ENCODE measurements at places on chromosomes 7 and 10. TPM values are rescaled to one million over a fixed set of nuclear protein-coding genes. Genes with fewer than 3 reads are reported as not detected.
A peak's percentile ranks its signal among the peaks of the same experiment; 100 is the strongest.

Gene AGR2
- total RNA-seq: not detected

Gene CYP51A1
- 68.6 TPM for total RNA-seq

Gene GSTO2
- total RNA-seq: 0.38 TPM

Gene SPAG6
- total RNA-seq: not detected

DNA sequence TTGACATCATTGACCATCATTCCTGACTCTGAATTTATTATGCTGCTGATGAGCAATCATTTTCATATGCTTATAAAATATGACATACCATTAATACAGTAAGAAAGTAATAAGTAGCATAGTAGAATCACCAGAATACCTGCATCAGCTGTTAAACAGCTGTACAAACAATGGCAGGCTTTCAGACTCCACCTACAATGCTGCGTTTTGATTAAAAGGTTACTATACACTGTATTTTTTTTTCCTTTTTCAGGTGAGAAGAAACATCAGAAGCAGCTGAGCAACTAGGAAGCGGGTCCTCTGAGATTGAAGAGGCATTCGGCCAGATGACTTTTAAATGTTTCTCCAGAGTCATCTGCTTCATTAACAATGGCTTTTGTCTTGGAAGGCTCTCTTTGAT is 7.1 kb downstream of the ASNS start:
- DNase-seq: no peak

GRCh38 chr10:93680412-93681047 is 21.9 kb downstream of the FRA10AC1 start:
- DNase-seq: peak; percentile 54

- no peak for DNase-seq
These were observed 355.0 kb upstream of the BMPER start for GRCh38 chr7:33550363-33550762.

DNA sequence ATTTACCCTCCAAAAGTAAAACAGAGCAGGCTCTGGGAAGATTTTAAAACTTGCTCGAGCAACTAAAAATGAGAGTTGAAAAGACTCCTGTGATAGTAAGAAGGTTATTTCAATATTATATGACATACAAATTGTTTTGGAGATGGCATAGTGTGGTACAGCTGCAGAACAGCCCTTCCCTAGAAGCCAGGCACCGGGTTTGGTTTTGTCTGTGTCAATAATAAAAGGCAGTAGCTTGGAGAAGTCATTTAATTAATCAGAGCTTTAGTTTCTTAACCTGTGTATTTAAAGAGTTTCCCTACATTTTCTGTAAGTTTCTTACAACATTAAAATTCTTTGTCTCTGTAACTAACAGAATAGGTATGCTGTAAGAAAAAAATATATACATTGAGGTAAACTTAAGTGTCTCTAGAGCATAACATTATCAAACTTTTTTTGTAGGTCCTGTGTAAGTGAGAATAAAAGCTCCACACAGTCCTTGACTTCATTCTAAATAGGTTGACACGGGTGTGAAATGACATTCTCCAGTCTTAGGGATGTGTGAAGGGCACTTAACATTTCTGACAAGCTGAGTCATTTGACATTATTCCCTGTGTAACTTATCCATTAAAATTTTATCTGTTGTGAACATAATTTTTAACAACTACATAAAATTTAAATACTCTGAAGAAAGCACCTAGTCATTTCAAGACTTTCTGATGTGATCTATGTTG is 425.0 kb upstream of the ETV1 start:
- DNase-seq: no peak

DNA sequence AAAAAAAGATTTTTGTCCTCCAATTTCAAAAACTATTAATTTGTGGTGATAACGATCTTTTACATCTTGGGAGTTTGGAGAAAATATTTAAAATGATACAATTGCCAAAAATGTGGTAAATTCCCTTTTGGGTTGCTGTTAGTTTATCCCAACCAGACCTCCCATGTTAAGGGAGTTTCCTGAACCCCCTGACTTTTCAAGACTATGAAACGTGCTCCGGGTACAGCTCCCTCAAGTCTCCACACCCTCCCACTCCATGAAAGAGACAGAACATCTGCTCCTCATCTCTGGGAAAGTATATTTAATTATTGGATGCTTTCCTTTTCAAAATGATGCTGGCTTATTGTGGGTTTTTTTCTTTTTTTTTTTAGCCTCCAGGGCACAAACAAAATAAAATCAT is 534.6 kb upstream of the NRP1 start:
- no peak for DNase-seq

GRCh38 chr7:92255308-92255707 is 9.5 kb downstream of the ANKIB1 start:
- DNase-seq: peak; percentile 84

- DNase-seq: peak; percentile 37
These were observed 8.8 kb downstream of the DDC start for GRCh38 chr7:50556247-50556991.

- DNase-seq: peak; percentile 65
These were observed 25.0 kb downstream of the ZNF365 start for GRCh38 chr10:62399211-62399610.

GRCh38 chr7:139702811-139703486 is 74.8 kb downstream of the HIPK2 start:
- DNase-seq: no peak

- DNase-seq: no peak
These were observed 7.3 kb downstream of the ATP6V1F start for GRCh38 chr7:128869944-128870285.

GRCh38 chr7:71424166-71425035 is 292.5 kb downstream of the GALNT17 start:
- DNase-seq: peak; percentile 6

DNA sequence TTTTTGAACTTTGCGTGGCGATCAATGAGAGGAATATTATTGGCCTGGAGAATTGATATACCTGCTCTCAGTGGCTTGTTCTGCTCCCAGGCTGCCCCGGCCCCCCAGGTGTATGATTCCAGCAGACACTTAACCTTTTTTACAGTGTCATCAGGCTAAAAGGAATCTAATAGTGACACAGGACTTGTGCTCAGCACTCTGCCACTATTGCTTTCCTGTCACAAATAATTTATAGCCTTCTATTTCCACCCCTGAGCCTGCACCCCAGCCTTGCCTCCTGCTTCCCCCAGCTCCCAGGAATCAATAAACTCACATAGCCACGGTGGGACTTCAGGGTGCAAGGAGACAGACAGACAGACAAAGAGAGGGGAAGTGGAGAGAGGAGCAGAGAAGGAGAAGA is 28.3 kb downstream of the PAX2 start:
- DNase-seq: no peak

DNA sequence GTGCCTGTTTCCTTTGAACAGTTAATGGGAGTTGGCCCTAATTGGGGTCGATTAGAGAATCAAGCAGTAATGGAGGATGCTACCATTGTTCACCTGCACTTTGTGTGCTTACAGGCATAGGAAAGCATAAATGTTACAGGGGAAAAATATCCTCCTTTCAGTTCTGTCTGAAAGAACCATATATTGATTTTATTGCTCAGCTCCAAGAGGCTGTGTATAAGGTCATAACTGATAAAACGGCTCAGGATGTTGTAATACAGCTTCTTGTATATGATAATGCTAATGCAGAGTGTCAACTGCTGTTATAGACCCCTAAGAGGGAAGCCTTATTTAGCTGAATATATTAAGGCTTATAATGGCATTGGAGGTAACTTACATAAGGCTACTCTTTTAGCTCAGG is 32.9 kb upstream of the AKR1C2 start:
- no peak for DNase-seq

GRCh38 chr10:129613377-129613980 is 146.4 kb downstream of the MGMT start:
- no peak for DNase-seq

GRCh38 chr10:51767103-51767763 is 67.8 kb upstream of the CSTF2T start:
- DNase-seq: peak; percentile 11

GRCh38 chr10:132110713-132111112 is 45.0 kb downstream of the JAKMIP3 start:
- DNase-seq: no peak

- DNase-seq: peak; percentile 68
These were observed 46.5 kb downstream of the TMEM106B start for GRCh38 chr7:12257582-12257981.

Data from LHCN-M2 (cell line).